Substantia nigra (tissue), 51 donors: ENCODE measurements at places on chromosomes 3 and 15.

DNA sequence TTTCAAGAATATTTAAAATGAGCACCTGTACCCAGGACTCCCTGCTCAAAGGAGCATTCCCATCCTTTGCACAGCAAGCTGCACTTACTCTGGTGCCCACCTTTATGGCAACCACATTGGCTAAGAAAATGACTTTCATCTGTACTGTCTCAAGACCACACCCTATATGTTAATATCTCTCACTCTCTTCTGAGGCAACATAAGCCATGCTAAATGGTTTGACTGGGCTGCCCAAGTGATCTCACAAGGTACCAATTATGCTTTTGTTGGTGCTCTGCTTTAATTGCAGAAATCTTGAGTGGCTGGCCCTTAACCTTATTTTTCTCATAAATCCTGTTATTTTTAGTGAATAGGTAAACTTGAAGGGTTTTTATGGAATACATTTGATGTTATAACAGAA lies 17.7 kb downstream of the RYK start:
- no peak for DNase-seq

GRCh38 chr3:151918253-151919029 lies 45.0 kb downstream of the SUCNR1 start:
- DNase-seq = no peak

- no peak for DNase-seq
These were observed 15.8 kb upstream of the BTBD1 start for GRCh38 chr15:83082730-83083386.

- no peak for DNase-seq
These were observed 394.0 kb downstream of the FOXP1 start for GRCh38 chr3:71189480-71189879.

DNA sequence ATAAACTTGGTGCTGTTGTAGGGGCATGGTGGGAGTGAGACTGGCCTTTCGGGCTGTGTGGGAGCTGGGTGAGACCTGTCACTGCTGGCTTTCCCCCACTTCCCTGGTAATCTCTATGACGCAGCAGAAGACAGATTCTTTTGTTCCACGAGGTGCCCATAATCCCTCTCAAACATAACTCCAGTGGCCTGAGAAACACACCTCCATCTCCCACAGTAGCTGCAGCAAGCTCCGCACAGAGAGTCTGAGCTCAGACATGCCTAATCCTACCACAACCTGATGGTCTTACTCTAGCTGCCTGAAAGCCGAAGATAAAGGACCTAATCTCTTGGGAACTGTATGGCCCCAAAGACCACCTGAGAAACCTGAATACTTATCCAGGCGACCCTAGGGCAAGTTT lies 225.6 kb upstream of the CRBN start:
- DNase-seq = no peak

GRCh38 chr3:67286586-67286985 lies 288.5 kb downstream of the KBTBD8 start:
- no peak for DNase-seq

GRCh38 chr3:150253622-150254021 lies 154.5 kb upstream of the TSC22D2 start:
- DNase-seq = no peak

DNA sequence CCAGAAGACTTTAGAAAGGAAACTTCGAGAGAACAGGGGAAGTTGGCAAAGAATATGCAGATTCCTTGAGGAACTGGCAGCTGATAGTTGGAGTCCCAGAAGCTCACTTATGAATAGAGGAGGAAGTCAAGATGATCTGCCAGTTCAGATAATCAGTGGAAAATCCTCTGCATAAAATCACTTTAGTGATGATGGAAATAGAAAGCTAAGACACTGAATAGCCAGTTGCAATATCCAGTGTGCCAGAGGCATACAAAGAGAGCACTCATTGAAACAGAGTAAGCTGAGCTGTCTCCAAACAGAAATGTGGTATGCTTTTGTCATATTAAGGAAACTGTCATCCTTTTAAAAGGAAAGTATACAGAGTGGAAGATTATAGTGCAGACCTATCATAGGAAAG lies 1207.6 kb downstream of the OTOL1 start:
- no peak for DNase-seq

GRCh38 chr3:160612386-160613075 lies 47.2 kb upstream of the KPNA4 start:
- no peak for DNase-seq

DNA sequence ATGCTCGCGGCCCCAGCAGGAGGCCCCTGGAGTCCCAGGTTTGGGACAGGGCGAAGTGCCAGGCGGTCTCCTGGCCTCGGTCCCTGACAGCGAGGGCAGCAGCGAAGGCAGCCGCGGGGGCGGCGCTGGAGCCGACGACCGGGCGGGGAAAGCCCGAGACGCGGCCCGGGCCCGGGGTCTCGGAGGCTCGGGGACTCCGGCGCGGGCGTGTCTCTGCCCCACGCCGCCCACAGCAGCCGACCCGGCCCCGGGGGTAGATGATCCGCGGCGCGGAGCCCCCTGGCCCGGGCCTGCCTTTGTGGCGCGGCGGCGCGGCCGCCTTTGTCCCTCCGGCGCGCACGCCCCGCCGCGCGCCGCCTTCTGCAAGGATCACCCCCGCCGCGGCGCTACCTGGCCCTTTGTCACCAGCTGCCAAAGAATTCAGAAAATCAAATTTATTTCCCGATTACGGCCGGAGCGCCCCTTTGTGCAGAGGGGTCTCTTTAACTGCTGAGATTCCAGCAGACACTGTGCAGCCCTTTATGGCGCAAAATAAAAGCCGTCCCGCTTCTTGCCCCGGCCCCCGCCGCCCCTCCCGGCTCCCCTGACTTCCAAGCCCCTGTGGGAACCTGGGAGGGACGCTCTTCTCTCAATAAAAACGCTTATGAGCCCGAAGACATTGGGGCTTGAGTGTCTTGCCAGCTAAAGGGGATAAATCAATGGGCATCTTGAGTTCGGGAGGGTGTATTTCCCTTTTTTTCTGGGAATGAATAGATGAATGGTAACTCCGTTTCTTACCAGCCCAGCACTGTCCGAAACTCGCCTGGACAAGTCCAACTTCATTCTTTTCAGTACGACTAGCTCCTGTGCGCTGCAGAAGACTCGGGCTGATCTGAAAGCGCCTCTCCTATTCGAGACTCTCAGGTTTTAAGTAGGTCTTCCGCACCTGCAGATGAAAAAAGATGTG lies 68.4 kb downstream of the HES1 start:
- DNase-seq = no peak

- no peak for DNase-seq
These were observed 1.2 kb downstream of the KIF23 start for GRCh38 chr15:69415381-69415780.

DNA sequence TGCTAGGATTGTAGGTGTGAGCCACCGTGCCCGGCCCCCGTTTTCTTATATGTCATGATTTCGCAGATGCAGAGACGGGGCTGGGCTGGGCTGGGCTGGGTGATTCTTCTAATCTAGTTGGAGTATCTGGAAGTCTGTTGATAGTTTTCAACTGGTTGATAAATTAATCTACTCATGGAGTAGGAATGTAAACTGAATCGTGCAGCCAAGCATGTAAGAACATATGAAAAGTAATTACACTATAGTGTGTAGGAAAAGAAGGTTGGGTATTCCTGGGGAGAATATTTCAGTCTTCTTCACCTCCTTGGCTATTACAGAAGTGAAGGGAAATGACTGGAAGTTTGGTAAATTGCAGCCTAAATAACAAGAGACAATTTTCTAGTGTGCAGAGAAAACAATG lies 82.6 kb upstream of the MAGI1 start:
- DNase-seq = no peak

DNA sequence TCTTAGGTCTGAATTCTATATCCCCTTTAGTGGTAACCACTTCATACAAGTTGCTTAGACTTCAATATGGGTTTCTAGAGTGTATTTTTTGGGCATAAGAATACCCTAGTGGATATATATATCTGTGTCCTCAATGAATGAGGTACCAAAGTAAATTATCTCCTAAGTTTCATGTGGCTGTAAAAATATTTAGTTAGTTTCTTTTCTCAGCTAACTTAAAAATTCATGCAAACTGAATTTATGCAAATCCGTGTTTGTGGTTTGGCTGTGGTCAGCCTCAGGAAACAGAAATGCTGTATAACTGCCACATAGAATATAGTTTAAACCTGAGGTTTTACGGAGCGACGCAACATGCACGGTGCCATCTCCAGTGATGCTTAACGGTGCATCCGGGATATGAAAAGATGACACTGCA lies 80.3 kb downstream of the PEX5L start:
- DNase-seq = no peak

DNA sequence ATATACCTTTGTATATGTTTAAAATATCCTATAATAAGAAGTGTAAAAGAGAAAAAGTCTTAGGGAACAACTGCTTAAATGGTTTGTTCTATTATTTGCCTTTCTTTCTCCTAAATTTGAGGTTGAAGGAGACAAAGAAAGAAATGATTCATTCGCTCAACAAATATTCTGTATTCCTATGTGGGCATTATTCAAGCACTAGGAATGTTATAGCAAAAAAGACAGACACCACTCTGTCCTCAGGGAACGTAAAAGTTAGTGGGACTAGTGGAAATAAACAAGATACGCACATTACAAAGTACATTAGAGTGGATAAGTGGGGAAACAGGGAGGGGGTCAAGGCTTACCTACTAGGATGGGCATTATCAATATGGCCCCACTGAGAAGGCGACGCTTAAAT lies 332.2 kb downstream of the LPP start:
- DNase-seq = no peak

- DNase-seq = no peak
These were observed 15.5 kb downstream of the TMEM40 start for GRCh38 chr3:12743583-12743982.

DNA sequence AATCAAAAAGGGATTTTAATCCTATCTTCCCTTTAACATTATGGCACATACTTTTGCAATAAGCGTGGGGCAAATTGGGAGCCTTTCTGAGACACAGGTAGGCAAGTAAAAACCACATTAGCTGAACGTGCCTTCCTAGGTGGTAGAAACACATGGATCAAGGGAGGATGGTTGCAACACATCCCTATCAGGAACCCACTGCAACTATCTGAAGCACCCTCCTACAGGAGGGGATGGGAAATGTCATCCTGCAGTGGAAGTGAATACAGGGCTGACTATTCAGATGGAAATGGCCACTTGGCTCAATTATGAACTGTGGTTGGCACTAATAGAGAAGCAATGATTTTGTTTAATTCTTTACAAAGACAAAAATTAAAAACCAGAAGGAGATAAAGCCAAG lies 826.3 kb downstream of the FHIT start:
- no peak for DNase-seq

GRCh38 chr3:122940628-122941086 lies 86.9 kb downstream of the SEMA5B start:
- DNase-seq = no peak

DNA sequence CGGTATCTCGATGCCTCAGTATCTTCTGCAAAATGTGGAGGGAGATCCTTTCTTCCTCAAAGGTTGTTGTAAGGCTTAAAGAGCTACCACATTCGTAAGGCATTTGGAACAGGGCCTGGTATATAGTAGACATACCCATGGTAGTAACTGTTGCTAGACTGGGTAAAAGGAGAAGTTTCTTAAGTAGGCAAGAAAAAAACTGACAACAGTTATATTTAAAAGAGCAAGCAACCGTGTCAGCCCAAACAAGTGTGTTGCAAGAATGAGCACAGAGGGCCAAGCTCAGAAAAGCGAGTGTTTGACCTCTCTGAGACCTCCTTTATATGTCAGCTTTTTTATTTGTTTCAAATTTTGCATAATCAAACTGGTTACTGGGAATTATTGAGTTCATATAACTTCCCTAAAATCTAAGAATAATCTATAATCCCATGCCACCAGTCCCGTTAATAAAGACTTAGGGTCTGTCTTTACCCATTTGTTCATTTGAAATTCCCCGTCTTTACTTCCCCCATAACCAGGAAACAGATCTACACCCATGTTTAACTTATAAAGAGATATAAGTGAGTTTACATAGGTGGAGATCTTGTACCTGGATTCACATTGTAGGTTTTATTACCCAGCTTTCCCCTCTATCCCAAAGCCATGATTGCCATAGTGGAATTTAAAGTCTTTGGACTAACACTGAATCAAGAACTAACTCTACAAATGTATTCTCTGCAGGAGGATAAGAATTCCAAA lies 7.3 kb downstream of the B3GNT5 start:
- no peak for DNase-seq

- no peak for DNase-seq
These were observed 129.6 kb downstream of the FMN1 start for GRCh38 chr15:33064878-33065277.

DNA sequence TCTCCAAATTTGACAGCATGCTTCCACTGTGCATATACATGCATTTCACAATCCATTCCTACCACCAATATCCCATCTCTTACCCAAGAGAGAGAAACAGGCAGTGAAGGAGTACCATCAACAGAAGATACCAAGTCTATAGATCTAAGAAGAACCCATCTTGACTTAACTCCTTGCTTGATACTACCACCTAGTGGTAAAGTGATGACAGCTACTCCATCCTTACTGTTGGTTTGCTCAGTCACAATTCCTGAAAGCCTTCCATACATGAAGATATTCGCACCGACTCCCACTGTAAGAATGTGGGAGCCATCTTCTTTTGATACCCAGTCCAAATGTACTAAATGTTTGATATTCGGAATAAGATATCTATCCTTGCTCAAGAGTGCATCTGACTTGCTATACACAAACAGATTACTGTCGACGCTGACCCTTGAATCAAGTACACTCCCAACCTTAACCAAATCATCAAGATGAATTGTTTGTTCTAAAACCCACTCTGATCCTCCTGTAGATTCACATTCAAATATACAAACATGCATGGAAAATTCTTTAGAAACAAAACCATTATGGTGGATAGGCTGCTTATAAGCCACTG lies 123.1 kb downstream of the DMXL2 start:
- no peak for DNase-seq

DNA sequence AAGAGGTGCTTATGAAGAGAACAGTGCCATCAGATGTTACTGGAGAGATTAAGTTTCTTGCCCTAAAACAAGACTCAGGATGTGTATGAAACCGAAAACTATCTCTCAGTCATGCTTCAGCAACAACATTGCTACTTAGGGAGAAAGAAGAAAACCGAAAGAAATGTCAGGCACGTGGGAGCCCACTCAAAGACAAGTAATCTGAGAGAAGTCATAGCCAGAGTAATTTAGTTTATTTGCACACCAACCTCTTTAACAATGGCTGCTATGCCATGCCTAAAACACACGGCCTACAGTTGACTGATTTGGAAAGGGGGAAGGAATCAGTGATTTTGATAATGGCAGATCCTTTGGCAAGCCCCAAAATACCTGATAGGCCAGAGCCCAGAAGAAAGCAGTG lies 162.9 kb downstream of the TIGIT start:
- DNase-seq = no peak

- no peak for DNase-seq
These were observed 161.4 kb downstream of the RAB11A start for GRCh38 chr15:66030650-66031049.

GRCh38 chr3:59052803-59053411 lies 3.1 kb upstream of the CFAP20DC start:
- DNase-seq = no peak

- no peak for DNase-seq
These were observed 173.2 kb downstream of the APBA2 start for GRCh38 chr15:29058903-29059539.
